Stimulated activated CD4-positive, alpha-beta T cell treated with anti-CD3 and anti-CD28 coated beads, Interleukin-4, amount 100 ng/mL, for 48 hours (primary cell): ENCODE measurements at places on chromosomes 12 and 14.

- no peak for DNase-seq
Measured at GRCh38 chr14:104288272-104288671, 149.9 kb downstream of the KIF26A start.

DNA sequence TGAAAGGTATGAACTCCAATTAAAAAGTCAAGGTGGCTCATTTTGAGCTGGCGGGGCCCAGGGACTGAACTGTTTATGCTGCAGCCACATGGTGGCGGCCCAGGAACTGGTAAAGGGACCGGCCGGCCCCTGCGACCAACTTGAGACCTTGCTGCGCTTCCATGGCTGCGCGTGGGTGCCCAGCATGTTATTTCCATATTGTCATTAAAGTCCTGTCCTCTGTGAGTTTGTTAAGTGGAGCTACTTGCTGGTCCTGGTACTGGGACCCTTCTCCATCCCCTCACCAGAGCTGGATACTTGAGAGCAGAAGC, 62.3 kb downstream of the BEGAIN start:
- DNase-seq = no peak

DNA sequence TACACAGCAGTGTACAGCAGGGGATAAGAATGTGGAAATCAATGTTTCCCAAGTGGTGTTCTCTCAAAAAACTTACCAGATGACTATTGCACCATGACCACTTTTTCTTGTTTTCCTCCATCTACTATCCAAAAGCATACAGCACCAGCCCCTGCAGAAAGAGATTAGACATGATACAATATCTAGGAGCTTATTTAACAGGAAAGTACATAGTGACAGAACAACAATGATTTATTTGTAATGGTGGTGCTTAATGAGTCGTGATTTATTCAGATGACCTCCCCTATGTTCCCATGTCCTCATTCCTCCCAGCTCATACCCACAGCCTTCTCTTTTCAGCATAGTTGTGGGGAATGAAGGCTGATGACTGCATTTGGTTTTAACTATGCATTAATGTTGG, 413.6 kb downstream of the BTG1 start:
- DNase-seq = no peak

GRCh38 chr12:24833513-24833912, 115.4 kb downstream of the BCAT1 start:
- no peak for DNase-seq

DNA sequence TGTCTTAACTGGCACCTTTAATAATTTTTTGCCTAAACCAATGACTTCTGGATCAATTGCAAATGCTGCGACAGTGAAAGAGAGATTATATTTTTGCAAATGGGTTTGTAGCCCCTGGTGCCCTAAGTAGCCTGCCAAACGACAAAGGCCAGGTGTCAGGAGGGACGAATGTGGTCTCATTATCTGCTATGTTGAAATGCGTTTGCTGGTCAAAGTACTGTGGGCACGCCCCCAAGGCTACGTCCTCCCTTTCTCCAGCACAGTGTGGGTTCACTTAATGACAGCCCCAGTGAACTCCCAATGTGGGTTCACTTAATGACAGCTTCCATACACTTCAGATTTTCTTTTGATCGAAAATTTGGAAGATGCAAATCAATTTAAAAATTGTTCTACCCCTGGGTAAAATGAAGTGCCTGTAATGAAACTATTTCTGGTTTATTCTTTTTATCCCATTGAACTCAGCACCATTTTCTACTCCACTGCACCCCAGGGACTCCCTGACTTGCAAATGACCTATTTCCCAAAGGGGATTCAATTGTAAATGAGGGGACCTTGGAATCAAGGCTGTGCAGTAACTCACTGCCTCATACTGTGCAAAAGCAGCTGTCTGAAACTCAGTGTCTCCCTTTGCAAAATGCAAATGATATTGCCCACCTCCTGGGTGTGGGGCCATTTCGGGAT, 1.4 kb downstream of the SERPINA11 start:
- no peak for DNase-seq

- DNase-seq = no peak
Measured at GRCh38 chr14:105169776-105170655, 1.4 kb upstream of the JAG2 start.

GRCh38 chr12:89976866-89977265, 268.2 kb upstream of the ATP2B1 start:
- no peak for DNase-seq

DNA sequence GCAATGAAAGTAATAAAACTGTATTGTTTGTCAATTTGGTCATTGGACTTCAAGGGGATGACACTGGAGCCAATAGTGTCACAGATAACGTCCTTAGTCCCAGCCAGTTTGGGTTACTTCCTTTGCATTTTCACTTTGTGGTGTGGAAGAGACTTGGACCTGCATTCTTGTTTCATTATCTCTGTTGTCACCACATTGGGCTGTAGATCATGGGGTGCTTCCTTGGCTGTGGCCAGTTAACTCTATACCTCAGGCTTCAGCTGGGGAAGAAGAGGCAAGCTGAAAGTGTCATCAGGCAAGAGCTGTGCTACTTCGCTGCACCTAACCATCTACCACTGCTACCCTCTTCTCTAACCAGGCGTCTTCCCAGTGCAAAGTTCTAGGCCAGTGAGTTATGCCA, 15.1 kb upstream of the CISTR start:
- no peak for DNase-seq

DNA sequence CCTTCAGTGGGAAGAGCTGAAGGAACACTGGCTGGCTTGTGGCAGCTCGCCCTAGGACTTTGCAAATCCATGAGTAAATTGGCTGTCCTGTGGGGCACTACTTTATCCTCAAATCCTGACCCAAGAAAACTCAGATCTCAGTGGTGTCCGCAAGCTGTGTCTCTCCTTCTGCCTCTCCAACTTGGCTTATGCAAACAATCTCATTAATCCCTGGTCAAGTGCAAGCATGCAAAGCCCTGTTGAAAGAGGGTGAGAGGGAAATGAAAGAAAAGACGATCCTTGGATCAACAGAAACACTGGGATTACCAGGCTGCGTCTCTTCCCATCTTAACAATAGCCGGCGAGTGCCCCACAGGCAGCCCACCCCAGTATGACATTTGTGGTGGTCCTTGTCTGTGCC, 901.6 kb downstream of the BCL11B start:
- no peak for DNase-seq

DNA sequence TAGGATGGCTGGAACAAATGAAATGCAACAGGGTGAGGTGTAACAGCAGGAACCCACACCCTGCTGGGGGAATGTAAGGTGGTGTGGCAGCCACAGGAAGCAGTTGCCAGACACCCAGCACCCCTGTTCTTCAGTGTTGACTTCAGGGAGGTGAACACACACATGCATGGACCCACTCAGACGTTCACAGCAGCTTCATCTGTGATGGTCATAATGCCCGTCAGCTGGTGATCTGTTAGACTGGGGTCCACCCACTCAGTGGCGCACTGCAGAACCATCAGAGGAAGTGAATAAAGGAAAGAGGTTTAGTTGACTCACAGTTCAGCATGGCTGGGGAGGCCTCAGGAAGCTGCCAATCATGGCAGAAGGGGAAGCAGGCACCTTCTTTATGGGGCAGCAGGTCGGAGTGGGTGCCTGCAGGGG, 22.7 kb upstream of the TEX22 start:
- peak; percentile 34 for DNase-seq

GRCh38 chr14:50704454-50705010, 36.4 kb upstream of the SAV1 start:
- DNase-seq = no peak

DNA sequence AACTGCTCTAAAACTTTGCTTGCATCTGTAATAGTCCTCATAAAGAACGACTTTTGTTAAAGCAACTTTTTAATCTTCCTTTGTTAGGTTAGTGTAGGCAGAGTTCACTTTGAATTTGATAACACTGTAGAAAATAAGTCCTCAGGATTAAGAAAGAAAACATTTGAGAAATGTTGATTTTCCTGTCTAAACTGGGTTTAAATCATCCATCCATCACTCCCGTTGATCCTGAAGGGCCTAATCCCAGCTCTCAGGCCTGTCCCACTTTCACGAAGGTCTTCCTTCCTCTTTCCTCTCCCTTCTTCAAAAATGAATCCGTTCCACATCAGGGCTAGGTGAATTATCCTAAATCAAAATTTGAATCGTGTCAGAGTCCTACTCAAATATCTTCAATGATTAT, 36.9 kb downstream of the SLC2A14 start:
- DNase-seq = no peak

DNA sequence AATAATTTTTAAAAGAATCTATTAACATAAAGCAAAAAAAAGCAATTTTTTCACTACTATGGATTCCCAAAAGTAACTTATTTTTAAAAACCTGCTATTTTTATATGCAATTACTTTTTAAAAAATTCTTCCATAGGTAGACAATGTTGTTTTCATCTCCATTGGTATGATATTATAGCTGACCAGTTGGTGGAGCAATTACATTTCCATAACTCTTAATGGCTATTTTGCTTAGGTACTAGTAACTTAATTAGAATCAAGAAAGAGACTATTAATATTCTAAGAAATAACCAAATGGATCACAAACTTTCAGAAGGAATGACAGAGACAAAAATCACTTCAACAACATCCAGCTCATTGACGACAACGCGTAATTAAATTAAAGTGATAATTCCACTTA, 64.7 kb upstream of the PTCSC3 start:
- DNase-seq = no peak

DNA sequence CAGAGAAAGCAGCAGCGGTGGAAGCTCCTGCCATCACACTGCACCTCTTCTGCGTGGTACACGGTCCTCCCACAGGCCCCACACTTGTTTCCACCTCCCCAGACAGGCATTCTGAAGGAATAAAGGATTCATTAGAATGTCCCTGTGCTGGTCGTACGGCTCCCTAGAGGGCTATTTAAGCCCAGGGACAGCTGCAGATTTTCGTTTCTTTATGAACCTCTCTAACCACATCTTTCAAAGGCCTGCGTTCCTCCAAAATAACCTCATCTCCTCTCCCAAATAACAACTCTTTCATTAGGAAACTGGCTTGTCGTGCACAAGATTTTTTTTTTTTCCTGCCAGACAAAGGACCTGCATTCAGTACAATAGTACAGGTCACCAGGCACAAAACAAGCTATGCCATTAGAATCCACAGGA, 12.7 kb downstream of the CSRP2 start:
- no peak for DNase-seq

GRCh38 chr12:112584266-112584722, 165.5 kb downstream of the PTPN11 start:
- DNase-seq = no peak

- DNase-seq = peak; percentile 69
Measured at GRCh38 chr12:69290545-69291277, 51.3 kb downstream of the CPSF6 start.

- DNase-seq = no peak
Measured at GRCh38 chr12:47078086-47078395, 1.4 kb upstream of the PCED1B start.

DNA sequence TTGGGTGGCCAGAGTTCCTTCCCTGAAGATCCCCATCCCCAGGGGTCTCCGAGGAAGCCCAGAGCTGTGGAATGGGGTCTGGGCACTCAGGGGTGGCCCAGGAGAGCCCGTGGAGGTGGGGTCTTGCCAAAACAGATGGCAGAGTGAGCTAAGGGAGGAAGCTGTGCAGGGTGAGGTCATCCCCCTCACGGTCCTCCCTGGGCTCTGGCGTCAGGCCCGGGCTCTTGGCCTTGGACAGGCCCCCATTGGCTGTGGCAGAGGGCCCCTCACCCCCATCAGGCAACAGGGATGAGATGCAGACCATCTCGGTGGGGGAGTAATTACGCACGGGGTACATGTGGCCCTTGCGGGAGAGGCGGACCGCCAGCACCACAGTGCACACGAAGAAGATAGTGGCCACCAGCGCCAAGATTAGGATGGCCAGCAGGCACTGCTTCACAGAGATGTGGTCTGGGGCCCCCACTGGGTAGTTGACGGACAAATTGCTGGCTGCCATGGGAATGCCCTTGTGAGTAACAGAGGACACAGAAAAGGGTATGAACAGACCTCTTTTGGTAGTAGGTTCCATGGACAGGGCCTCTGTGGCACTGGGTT, 10.7 kb downstream of the SELPLG start:
- no peak for DNase-seq
